ENCODE measurements at places on chromosomes 2 and 18.

DNA sequence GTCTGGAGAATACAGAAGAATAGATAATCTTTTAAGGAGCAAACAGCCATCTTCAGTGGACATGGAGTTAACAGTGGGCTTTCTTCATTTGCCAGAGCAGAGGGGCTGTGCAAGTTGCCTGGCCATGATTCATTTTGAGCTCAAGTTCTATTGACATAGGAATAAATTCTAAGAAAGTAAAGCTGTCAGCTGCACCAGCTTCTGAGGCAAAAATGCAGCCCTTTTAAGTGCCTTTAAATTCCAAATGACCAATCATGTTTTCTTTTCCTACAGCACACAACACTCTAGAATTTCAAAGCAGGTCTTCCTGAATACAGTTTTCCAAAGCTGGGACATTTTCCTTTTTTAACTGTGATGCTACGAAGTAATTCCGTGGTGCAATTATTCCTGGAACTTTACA is 246.4 kb upstream of the NT5C1B start:
- no peak for DNase-seq

GRCh38 chr2:125593036-125593435 is 1062.9 kb upstream of the GYPC start:
- DNase-seq, result no peak

- DNase-seq, result peak; percentile 63
Measured at GRCh38 chr2:1744151-1744445, 217 bp downstream of the PXDN start.

DNA sequence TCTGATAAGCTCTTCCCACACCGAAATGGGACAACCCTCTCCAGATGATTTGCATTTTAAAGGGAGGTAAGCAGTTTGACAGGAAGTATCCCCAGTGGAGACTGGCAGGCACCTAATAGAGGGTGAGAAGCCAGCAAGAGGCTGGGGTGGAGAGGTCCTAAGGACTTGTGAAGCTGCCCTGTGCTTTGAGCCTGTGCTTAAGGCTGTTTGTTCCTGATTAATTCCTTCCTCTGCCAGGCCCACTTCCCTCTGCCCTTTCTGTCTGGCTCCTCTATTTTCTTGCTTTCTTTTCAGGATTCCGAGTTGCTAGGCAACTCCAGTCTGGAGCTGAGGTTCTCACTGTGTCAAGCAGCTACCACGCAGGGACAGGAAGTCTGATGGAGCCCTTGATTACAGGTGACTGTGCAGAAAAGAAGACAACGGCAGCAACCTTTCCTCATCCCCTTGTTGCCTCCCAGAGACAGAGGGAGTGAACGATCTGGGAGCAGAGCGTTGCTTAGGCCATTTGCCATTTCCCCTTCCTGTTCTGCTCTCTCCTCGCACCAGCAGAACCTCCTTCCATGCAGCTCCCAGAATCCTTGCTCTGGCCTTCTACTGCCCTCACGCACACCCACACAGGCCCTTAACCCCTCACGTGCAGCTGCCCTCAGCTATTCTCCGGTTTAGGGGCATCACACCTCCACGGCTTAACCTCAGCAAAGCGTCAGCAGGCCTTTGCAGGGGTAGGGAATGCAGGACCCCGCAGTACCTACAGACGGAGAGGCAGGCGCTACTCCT is 103.6 kb upstream of the CELF4 start:
- DNase-seq, result no peak

- DNase-seq, result no peak
Measured at GRCh38 chr2:59461127-59461526, 1092.3 kb downstream of the BCL11A start.

DNA sequence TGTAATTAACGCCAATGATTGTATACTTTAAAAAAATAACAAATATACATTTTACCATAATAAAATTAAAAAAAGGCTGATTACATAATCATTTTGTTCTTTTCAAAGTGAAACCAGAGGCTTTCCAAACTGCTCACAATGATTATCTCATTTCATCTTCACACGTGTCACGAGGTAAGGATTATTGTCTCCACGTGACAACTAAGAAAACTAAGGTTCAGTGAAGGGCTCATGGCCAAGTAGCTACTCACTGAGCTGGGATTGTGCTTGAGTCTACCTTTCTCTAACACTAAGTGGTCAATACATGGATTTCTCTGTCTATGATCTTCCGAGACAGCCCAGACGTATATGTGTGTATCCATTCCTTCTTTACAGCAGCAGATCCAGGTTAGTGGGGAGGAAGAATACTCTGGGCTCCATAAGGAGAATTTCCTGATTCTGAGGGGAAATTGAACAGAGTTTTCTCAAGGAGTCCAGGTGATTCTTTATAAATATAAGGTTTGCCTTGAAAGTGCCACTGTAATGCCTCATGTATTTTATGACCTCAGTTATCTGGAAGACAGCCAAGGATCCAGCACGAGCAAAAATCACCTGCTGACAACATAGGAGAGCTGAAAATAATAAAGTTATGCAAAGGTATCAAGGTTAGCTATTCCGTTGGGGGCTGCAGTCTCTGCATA is 25.6 kb upstream of the ACSL3 start:
- DNase-seq, result no peak

DNA sequence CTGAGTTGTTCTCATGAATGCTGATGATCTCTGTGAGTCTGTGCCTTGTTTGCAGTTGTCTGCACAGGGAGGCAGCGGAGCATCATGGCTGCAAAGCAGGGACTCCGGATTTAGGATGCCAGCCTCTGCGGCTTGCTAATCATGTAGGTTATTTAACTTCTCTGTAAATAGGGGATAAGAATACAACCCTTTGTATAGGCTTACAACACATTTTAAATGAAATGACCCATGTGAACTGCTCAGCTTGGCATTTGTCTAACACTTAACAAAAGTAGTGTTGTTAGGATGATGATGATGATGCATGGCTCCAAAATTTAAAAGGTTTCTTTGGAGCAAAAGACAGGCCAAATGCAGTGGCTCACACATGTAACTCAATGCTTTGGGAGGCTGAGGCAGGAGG is 19.4 kb downstream of the DYTN start:
- no peak for DNase-seq

DNA sequence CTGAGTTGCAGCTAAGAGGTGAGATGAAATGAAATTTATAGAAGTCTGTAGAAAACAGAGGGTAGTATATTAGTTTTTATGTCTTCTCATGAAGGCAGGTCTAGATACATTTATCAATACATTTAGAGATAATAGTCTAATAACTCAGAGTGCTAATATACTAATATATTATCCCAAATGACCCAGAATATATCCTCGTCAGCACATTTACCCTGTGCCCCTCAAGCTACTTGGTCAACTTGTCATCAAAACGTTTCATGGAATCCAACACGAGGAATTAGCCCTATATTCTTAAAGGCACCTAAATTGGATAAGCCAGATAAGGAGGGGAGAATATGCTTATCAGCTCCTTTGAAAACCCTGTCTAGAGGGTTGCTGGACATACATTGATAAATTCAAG is 415.1 kb upstream of the LRRTM1 start:
- DNase-seq, result no peak

DNA sequence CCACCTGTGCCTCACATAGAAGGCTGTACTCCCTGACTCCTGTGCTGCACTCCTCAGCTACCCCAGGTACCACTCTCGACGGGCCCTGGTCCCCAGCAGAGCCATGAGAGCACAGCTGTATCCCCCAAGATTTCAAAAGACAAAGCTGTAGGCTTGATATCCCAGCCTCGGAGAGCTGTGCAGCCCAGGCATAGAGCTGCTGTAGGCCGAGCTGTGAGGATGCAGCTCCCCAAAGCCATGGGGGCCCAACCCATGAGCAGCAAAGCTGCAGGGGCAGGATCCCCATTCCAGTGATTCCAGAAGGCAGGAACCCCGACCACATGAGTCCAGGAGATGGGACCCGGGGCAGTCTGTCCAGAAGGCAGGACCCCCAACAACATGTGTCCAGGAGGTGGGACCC is 123.8 kb upstream of the CBLN2 start:
- no peak for DNase-seq

DNA sequence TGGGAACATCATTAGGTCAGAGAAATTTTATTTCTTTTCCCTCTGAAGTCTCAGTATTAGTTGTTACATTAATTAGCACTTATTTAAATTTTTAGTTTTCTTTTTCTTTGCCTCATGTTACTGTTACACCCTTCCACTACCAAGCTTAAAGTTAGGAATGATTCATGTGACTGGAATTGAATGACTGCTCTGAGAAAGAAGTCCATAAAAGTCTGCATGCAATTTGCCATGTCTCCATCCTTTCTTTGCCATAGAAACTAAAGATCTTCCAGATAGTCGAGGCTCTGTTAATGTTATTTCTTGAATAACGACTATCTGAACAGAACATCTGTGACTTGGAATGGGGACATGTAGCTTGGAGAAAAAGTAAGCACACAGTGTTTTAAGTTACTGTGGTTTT is 1269.8 kb upstream of the PIK3C3 start:
- DNase-seq, result no peak

DNA sequence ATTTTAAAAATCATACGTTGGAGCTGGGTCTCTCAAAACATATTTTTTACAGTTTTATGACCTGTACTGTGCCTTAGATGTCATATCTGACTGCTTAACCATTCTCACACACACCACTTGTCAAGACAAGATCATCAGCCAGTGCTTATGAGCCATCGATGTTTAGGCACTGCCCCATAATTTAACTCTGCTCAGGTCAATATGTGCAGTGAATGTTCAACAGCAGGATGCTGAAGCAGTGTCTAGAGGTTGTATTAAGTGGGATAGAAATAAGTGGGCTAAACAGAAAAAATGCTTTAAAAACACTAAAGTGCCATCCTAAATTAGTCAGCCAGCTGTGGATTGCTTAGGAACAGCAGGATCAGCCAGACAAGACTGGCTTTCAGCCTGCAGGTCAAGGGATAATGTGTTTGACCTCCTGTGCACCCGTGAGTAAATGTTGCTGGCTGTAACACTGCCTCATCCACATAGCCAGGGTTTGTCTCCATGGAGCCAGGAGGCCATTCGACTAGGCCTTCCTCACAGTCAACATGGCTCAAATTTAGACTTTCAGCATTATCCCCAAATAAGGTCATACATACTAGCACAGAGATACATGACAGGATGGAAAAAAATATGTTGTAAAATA is 139.0 kb upstream of the NXPH2 start:
- no peak for DNase-seq

DNA sequence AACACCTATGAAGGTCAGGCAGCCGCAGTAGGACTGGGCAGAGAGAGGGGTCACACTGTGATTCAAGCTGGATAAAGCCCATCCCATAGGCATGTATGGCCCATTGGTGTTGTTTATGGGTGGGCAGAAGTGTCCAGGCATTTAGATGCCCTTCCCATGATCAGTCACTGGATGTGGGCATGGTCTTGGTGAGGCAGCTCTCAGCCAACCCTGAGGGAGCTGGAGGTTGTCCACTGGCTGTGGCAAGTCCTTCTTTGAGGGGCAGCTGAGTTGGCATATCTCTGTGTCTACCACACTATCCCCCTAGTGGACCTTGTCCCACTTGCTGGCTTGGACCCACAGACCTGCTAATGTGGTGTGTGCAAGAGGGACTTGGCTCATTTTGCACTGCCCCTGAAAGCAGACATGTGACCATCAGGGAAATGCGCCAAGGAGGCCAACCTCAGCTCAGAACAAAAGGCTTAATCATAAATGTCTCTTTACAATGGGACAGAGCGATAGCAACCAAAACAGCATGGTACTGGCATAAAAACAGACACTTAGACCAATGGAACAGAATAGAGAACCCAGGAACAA is 82.0 kb downstream of the TMEM17 start:
- DNase-seq, result no peak

DNA sequence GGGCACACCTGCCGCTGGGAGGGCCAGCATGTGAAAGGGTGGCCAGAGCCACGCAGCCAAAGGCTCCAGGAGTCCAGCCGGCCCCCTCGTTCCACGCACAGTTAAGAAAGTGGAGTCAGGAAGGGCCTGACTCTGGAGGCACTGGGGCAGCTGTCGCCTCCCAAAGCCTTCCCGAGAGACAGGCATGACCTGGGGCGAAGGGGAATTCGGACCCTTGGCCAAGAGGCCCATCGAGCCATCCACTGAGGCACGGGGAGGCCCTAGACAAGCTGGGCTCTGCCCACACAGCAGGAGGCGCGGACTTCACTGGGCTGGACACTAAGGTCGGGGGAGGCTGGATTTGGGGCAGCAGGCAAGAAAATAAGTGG is 38.5 kb upstream of the SNED1 start:
- DNase-seq, result peak; percentile 62

DNA sequence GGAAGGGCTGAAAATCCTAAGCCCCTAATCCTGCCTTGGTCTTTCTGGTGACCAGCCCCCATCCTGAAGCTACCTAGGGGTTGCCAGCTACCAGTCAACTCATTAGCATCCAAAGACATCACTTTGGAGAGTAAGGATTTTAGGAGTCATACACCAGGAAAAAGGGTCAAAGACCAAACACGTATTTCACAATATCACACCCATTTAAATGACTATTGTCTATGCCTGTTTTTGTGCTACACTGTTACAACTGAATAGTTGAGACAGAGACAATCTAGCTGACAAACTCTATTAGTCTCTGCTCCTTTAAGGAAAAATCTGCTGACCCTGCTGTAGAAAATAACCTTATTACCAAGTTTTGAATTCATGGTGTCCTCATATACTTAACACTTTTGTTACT is 21.0 kb upstream of the RBBP8 start:
- DNase-seq, result no peak

- DNase-seq, result no peak
Measured at GRCh38 chr2:19674051-19675002, 227.5 kb downstream of the TTC32 start.

Data from sciatic nerve (tissue), 2 donors.